ENCODE measurements at places on chromosomes 6 and 20.

DNA sequence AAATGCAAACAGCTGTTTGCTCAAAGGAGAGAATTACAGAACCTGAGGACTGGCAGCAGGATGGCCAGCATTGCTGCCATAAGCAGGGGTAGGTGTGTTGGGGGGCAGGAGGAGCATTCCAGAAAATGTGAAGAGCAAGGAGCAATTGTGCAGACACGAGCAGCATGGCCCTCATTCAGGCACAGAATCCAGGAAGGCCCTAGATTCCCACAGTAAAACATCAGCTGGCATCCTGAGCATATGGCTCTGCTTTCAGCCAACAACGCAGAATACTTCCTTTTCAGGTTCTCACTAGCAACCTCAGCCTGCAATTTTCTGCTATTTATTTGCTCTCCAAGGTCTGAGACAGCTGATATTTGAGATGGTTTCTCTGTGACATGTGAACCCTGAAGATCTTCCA, 243.4 kb upstream of the POU3F2 start:
- DNase-seq = no peak

GRCh38 chr6:133362813-133363212, 121.7 kb downstream of the EYA4 start:
- no peak for DNase-seq

- no peak for DNase-seq
Measured at GRCh38 chr6:169981568-169981967, 230.1 kb downstream of the ERMARD start.

GRCh38 chr6:100538086-100538485, 73.4 kb upstream of the SIM1 start:
- no peak for DNase-seq

- no peak for DNase-seq
Measured at GRCh38 chr6:51260003-51260402, 441.3 kb downstream of the TFAP2B start.

- no peak for DNase-seq
Measured at GRCh38 chr20:42435230-42435629, 754.5 kb downstream of the PTPRT start.

Measured in activated T-helper 1 cell treated with Interleukin-2 at 50 U/mL for 16 hours (primary cell).